Activated CD8-positive, alpha-beta memory T cell treated with anti-CD3 and anti-CD28 coated beads for 36 hours (primary cell): ENCODE measurements at places on chromosomes 3 and 15. TPM values are rescaled to one million over a fixed set of nuclear protein-coding genes. Genes with fewer than 3 reads are reported as not detected.

Gene CHRM5
- total RNA-seq = not detected

Gene P2RY13
- not detected for total RNA-seq

Gene MRPS25
- 90.5 TPM for total RNA-seq

Gene UROC1
- not detected for total RNA-seq

Gene ZBBX
- not detected for total RNA-seq

Gene ADAMTSL3
- not detected for total RNA-seq

Gene GALK2
- 26.0 TPM for total RNA-seq

Gene MYL3
- not detected for total RNA-seq
